Vagina (tissue), 2 donors: ENCODE measurements at places on chromosomes 4 and X. TPM values are rescaled to one million over a fixed set of nuclear protein-coding genes. Genes with fewer than 3 reads are reported as not detected.

Gene SSX2B
- total RNA-seq: not detected

Gene MXRA5
- 4.7 TPM for total RNA-seq

Gene PAGE5
- total RNA-seq: not detected

GRCh38 chr4:180153587-180153986 is 2089.6 kb upstream of the TENM3 start:
- no peak overlapping the region for H3K27ac ChIP-seq

DNA sequence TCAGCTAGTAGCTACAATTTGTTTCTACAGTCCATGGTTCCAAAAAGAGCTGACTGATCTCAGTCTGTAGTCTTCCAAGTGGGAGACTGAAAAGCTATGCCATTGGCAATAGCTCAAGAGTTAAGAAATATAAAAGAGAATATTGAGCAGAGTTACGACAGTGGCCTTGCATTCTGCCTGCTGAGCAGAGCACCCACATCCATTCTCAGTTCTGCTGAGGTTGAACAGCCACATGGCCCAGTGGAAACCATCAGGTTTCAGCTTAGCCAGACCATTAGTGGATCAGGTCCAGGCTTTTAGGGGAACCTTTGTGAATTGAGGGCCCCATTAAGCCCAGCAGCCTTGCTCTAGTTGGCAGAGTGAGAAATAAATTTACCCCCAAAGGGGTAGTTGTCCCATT is 28.1 kb downstream of the ZNF81 start:
- H3K4me1 ChIP-seq: no peaks in the 10 kb centered on the region
- no peak overlapping the region for H3K27ac ChIP-seq
- DNase-seq: no peak
- no peaks in the 10 kb centered on the region for H3K36me3 ChIP-seq
- no peak overlapping the region for H3K4me3 ChIP-seq
